ENCODE measurements at places on chromosomes 7 and 10.
A peak's percentile ranks its signal among the peaks of the same experiment; 100 is the strongest.

DNA sequence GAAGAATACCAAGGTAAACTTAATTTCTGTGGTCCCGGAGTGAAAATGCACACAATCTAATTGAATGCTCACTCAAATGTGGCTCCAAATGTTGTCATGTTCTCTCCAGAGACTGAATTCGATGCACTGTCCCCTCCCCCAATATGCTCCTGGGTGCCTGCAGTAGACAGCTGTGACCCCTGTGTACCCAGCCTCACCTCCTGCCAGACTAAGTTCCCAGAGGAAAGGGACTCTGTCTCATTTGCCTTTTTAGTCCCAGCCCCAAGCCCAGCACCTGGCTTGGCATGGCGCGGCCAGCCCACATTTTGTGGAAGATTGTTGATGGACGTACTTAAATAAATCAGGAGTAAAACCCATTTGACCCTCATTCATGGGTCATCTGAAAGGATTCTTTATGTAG lies 21.8 kb upstream of the FIGNL1 start:
- no peak for DNase-seq

- DNase-seq, result no peak
Observed at GRCh38 chr10:80614576-80615416, 77.1 kb downstream of the SH2D4B start.

DNA sequence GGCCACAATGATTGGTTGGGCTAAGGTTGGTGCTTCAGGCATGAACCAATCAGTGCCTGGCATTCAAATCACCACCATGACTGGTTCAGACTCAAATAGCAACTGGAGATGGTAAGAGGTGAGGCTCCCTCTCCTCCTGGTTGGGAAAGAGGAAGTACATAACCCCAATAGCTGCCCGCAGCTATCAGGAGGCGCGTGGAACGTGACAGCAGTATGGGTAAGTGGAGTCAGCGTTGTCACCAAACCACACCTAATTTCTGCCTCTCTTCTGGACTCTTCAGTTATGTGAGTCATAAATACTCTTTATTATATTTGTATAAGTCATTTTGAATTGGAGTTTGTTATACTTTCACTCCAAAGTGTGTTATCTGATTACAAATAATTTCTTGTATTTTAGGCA lies 17.9 kb upstream of the ITGA8 start:
- DNase-seq, result no peak

DNA sequence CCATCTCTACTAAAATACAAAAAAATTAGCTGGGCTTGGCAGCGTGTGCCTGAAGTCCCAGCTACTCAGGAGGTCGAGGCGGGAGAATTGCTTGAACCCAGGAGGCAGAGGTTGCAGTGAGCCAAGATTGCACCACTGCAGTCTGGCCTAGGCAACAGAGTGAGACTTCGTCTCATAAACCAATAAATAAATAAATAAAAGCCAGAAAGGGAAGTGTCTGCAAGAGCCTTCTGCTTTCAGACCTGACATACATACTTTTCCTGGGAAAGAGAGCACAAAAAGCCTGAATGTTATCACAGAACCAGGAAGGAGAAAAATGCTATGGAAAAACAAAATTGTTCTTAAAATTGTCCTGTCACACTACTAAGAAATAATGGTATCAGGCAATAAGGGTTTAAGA lies 4.1 kb upstream of the KIF5B start:
- no peak for DNase-seq

DNA sequence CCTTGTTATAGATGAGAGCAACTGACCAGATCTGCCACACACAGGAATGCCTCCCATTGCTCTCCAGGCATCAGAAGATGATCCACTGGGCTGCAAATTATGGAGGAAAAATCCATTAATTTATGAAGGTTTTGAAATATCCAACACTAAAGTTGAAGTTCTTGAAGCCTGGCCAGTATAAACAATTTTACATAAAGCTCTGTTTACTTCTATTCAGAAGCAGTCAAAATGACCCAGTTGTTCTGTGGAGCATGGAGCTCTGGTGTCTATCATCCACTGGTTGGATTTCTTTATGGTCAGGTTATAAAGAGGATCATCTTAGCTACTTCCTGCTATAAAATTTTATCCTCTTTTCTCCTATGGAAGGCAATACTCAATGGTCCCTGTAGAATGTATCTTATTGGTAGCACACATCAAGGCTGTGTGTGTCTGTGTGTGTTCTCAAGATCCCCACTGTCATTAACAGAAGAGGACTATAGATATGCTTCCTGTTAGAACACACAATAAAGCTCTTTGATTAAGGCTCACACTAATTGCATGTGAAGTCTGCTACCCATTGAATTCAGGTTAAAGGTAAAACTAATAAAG lies 747.4 kb downstream of the SUGCT start:
- DNase-seq, result no peak

- DNase-seq, result peak; percentile 59
Observed at GRCh38 chr7:98613601-98614425, 3.3 kb upstream of the NPTX2 start.

DNA sequence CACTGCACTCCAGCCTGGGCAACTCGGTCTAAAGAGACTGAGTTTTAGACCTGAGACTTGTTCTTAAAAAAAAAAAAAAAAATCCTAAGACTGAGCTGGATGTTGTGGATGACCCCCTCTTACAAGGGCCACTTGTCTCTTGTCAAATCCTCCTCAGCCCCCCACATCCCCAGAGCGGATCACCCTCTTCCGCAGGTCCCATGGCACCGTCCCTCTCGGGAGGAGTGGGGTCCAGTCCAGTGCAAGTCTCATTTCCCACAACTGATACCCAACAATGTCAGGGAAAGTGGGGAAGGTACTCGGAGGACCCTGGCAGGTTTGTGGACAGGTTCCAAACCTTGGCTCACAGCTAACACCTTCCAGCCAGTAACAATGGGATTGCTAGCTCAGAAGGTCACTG lies 100.3 kb downstream of the ELFN1 start:
- DNase-seq, result no peak

DNA sequence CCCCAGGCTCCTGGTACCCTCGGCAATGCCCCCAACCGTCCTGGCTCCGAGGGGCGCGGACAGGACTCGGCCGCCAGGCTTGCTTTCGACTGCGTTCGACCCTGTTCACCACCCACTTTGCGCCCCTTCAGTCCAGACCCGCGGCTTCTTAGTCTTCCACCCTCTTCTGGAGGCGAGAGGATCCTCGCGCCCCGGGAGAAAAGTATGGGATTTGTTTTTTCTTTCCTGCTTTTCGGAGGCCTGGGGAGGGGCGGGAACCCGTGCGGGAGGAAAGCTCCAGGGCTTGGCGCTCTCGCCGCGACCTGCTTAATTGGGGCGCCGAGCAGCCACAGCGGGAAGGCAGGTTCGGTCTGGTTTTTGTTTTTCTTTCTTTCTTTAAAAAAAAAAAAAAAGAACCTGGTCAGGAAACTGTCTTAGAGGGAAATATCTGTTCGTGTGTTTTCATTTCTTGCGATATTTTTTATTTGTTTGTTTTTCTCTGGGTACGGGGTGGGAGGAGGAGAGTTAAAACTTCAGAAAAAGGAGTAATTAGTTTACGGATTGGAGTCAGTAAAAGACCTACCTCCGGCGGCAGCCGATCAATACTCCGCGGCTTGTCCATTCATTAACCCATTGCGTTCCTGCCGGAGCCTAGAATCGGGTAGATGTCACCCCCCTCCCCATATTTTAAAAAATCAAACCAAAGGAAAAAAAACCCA lies 1.6 kb downstream of the EMX2 start:
- DNase-seq, result no peak

DNA sequence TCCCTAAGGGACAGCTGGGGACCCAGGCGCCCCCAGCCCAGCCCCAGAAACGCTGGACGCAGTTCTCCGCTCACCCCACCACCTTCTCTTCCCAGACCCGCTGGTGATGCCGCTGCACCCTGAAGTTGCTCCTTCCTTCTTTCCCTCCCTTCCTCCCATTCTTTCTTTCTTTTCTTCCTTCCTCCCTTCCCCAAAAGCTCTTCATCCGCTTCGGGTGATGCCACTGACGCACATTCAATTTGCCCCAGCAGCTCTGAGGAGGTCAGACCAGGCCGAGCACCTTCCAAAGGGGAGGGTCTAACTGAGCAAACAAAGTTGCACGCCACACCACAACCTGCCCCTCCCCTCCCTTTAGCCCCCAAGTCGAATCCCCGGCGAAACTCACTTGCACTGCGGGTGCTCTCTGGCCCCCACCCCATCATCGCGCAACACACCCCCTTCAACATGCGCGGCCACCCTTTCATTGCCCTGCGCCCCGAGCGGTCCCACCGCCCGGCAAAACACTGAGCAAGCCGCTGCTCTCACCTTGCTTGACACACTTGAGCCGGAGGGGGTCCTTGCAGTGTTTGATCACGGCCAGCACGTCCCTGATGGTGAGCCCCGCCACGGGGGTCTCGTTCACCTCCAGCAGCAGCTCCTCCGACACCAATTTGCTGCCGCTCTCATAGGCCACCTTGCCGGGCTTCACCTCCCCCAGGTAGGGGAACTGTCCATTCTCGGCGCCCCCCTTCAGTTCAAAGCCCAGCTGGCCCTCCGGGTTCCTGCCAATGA lies 787 bp downstream of the MAGI2 start:
- peak; percentile 19 for DNase-seq

DNA sequence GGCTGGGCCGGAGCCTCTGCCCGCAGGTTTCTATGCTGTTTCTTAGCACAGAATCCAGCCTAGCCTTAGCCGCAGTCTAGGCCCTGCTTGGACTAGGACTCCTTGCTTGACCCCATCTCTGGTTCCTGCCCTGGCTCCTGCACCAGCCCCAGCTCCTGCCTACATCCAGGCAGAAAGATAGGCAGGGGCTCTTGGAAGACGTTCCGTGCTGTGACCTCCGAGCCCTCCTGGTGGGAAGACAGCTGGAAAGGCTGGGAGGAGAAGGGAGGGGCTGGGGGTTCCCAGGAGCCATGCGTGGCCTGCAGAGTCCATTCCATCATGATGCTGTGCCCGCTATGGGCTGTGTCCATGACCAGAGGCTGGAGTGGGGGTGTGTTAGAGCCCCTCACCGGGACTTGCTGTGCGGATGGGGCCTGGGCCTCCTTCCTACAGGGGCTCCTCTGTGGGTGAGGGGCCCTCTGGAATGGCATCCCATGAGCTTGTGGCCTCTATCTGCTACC lies 26.2 kb downstream of the RAMP3 start:
- DNase-seq, result no peak

DNA sequence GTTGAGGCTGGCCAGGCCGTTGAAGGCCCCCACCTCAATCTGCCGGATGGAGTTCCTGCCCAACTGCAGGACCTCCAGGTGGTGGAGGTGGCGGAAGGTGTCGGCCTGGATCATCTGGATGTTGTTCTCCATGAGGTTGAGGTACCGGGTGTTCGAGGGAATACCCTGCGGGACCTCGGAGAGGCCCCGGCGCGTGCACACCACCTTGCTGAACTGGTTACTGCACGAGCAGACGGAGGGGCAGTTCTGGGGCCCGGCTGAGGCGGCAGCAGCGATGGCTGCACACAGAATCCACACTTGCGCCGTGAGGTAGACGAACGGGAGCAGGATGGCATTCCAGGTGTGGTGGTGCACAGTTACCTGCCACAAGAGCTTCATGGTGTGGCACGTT lies 979 bp downstream of the LRRC4 start:
- no peak for DNase-seq

- DNase-seq, result no peak
Observed at GRCh38 chr7:2192831-2193534, 39.8 kb downstream of the MAD1L1 start.

DNA sequence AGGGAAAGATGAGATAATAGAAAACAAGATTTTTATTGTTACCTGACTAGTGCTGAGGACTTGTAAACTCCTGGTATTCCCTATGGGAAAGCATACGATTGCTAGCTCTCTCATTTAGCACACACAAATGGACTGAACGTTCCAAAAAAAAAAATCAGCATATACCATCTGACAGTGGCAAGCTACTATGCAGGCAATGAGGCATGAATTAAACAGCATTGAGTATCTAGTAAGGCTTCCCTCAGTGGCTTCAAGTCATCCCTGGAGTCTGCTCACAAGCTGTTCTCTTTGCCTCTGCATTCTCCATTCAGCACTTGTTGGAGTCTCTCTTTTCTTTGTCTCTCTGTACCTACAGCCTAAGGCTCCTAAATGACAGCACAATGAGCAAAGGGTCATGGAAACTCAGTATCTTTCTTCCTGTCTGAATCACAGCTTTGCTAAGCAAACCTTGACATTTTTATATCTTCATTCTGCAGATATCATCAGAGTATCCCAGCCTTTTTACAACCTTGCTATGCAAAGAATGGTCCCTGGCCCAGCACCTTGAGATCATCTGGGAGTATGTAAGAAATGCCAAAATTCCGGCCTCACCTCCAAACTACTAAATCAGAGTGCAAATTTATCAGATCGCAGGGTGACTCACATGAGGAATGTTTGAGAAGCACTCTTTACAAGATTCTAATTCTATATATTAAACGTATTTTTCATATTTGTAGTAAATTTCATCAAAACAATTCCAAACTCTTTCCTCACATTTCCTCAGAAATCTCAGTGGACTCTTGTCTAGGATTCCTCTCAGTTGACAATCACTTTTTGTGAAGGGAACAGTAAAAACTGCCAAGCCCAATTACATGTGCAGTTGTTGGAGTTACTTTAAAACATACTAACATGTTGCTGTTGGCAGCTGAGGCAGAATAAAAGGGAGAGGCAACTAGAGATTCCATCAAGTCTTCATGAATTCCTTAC lies 10.8 kb upstream of the LIPA start:
- DNase-seq, result no peak

GRCh38 chr7:133741078-133741477 lies 386.1 kb upstream of the LRGUK start:
- DNase-seq, result no peak

DNA sequence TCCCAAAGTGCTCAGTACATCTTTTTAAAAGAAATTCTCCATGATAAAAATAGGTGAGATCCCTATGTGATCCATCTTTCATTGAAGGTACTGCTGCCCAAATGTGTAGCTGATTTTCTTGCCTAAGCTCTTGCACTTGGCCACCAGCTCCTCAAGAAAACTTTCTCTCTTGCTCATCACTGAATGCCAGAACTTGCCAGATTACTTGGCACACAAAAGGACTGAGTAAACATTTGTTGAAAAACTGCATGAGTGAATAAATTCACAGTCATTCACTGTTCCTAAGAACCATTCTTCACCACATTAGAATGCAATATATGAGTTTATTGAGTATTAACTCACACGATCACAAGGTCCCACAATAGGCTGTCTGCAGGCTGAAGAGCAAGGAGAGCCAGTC lies 99.9 kb downstream of the TRIL start:
- no peak for DNase-seq

DNA sequence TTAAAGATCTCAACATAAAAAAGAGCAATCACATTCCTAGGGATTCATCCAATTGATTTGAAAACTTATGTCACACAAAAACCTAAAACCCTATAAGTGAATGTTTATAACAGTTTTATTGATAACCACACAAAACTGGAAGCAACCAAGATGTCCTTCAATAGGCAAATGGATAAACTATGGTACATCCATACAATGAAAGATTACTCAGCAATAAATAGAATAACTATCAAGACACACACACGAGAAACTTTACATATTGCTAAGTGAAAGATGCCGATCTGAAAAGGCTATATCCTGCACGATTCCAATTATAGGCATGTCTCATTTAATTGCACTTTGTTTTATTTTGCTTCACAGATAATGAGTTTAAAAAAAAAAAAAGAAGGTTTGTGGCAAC lies 83.3 kb downstream of the ATE1 start:
- DNase-seq, result no peak
